Natural killer cell treated with Interleukin-12 subunit alpha and Interleukin-12 subunit beta and Interleukin-15 and Interleukin-18, amount 100 ng/mL, for 72 hours (primary cell): ENCODE measurements at places on chromosomes 3 and 15.

GRCh38 chr3:29370476-29371420, 89.9 kb downstream of the RBMS3 start:
- DNase-seq, result no peak

DNA sequence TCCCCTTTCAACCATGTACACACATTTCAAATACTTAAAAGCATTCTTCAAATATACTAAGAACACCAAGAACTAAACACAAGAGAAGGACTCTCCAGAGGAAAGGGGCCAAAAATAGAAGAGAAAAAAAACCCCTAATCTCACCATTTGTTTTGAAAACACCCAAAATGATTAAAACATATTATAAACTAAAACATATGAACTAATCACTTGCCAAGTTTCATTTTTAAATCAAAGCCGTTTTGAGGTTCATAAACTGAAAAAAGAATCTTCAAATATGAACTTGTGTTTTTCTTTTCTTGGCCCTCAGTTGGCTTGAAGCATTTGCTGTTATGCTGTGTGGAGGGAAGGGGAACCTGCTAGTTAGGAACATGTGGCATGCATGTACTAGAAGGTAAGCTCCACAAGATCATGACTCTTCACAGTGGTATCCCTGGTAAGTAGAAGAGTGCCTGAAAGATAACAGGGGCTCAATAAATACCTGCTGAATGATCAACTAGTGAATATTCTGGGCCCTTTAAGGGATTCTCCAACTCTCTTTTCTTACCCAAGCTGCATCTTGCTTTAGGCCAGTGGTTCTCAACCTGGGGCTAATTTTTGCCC, 224.5 kb downstream of the TIGIT start:
- DNase-seq, result no peak

- DNase-seq, result no peak
These were observed 856 bp downstream of the TMEM40 start for GRCh38 chr3:12758025-12758781.

DNA sequence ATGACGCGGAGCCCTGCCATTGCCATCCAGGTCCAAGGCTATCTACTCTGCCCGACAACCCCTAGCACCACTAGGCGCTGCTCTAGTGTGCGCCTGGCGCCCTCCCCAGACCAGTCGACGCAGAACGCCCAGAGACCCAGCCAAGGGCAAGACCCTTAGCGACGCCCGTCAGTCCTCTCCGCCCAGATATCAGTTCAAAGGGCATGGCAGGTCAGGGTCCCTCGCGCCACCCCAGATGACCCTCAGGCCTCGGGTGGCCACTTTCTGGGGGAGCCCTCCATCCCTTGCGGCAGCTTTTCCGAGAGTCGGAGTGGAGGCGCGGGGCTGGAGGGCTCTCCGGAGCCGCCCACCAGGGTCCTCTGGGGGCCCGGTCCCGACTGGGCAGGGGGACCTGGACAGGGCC, 371 bp upstream of the CLSTN2 start:
- DNase-seq, result no peak

GRCh38 chr15:30038667-30039523, 43.9 kb upstream of the GOLGA8J start:
- DNase-seq, result no peak

DNA sequence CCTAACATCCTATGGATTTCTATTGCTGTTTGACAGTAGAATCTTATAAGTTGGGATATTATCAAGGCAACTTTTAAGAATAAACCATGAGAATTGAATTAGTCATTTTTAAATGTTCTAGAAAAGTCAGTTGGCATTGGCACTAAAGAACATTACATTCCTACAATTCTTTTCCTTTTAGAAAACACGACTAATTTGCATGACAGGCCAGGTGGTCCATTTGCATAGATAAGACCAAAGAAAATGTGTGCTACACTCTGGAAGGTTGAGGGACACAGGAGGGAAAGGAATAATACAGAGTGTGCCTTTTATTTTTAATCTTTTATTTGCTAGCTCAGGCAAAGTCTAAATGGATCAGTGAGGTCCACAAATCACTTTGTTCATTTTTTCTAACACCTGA, 962.3 kb downstream of the EPHA3 start:
- no peak for DNase-seq

- DNase-seq, result no peak
These were observed 714.0 kb downstream of the CADM2 start for GRCh38 chr3:85672761-85673160.

- no peak for DNase-seq
These were observed 1.4 kb downstream of the MAP6D1 start for GRCh38 chr3:183823963-183824362.

- DNase-seq, result no peak
These were observed 72.9 kb downstream of the RPL39L start for GRCh38 chr3:187066228-187066995.

DNA sequence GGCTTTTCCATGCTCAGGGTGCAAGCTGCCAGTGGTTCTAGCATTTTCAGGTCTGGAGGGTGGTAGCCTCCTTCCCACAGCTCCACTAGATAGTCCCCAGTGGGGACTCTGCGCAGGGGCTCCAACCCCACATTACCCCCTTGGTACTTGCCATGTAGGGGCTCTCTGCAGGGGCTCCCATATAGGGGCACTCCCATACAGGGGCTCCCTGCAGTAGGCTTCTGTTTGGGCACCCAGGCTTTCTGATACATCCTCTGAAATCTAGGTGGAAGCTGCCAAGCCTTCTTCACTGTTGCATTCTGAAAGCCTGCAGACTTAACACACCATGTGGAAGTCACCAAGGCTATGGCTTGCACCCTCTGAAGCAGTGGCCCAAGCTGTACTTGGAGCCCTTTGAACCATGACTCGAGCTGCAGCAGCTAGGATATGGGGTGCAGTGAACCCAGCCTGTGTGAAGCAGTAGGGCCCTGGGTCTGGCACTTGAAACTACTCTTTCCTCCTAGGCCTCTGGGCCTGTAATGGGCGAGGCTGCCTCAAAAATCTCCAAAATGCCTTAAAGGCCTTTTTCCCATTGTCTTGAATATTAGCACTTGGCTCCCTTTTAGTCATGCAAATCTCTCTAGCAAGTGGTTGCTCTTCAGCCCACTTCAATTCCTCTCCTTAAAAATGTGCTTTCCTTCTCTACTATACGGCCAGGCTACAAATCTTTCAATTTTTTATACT, 96.4 kb downstream of the TPRA1 start:
- no peak for DNase-seq

DNA sequence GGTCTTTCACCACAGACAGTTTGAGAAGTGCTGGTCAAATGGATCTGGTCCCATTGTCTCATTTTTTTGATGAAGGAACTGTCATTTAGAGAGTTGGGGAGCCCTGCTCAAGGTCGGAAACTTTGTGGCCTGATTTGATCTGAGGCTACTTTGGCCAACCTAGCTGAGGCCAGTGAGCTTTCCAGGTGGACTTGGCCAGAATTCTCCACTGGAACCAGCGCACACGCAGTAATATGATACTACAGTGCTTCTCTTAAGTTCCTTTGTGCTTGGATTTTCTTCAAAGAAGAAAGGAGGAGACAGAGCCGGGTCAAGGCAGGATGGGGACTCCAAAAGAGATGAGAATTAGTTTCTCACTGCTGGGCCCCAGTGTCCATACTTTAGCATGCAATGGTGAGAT, 50.5 kb downstream of the CCNB2 start:
- no peak for DNase-seq

- no peak for DNase-seq
These were observed 284.4 kb downstream of the FOXP1 start for GRCh38 chr3:71299160-71299559.
